Right cardiac atrium (tissue), 5 donors: ENCODE measurements at places on chromosomes 3 and 15. TPM values are rescaled to one million over a fixed set of nuclear protein-coding genes. Genes with fewer than 3 reads are reported as not detected.

DNA sequence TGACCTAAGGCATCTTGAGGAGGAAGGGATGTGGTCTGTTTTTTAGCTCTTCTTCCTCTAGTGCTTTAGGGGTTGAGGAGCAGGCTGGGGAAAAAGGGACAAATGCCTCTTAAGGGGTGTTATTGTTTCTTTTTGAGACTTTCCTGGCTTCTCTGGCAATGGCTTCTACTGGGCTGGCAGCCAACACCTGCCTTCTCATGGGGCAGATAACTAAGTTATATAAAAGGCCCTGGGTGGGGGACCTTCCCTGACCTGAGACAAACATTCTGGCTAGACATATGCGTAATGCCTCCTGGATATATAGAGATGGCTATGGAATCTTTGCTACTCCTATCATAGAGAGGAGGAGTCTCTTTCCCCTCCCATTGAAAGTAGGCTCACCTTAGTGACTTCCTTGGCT, 179.2 kb upstream of the PROK2 start:
- DNase-seq, result no peak

- DNase-seq, result no peak
Observed at GRCh38 chr3:14842277-14842676, 23.5 kb downstream of the FGD5 start.

- DNase-seq, result no peak
Observed at GRCh38 chr3:128767094-128767750, 41.2 kb downstream of the RAB7A start.

- DNase-seq, result peak; percentile 89
Observed at GRCh38 chr3:9036404-9037131, 73.3 kb upstream of the RAD18 start.

DNA sequence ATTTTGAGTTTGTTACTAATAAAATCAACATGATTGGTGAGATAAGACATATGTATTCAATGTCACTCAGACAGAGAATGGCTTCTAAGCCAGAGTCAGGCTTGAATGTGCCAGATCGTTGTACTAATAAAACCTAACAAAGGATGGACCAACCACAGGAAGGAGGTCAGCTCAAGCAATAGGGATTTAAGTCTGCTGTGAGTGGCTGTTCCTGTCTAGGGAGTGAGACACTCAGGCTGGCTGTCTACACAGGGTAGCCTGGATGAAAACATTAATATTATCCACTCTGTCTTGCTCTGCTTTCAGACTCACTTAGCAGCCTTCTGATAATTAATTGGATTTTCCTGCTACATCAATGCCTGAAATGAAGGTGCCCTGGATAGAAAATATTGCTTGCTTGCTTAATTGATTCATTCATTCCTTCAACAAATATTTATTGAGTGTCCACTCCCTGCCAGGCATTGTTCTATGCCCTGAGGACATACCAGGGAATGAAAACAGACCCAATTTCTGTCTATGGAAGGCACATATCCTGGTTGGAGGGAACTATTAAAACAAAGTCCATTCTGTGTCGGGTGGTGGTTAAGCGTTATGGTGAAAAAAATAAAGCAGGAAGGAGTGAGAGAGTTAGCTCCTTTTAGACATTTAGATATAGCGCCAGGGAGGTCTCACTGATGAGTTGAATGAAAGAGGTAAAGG, 239.4 kb downstream of the CHST2 start:
- DNase-seq, result no peak

DNA sequence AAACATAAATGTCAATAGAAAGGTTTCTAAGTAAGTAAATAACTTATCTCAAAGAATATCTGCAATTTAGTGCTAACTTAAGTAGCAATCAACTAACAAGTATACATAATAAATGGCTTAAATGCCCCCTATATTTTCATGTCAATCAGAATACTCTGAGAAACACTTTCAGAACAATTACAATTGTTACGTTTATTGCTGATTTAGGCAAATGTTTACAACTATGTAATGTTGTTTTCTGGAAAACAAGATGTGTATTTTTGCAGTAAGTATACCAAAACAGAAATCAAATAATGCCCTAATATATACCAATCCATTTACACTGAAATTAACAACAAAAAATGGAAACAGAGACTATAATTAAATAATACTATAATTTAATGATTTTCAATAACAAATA, 13.2 kb downstream of the TUBGCP5 start:
- no peak for DNase-seq

DNA sequence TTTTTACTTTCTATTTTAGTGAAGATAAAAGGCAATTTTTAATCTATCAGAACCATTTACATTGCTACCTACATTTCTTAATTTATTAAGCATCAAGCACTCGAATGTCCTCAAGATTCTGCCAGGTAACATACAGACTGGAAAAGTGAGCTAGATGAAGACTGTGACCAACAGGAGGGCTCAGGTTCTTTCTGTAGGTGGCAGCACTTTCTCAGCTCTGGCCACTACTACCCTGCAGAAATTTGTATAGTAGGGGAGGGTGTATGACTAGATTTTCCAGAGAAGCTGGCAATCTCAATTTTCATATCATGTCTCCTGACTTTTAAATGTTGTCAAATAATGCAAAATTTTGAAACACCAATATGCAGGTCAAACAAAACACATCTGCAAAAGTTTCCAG, 165.0 kb upstream of the SUCLG2 start:
- no peak for DNase-seq

- DNase-seq, result no peak
Observed at GRCh38 chr15:70079888-70080287, 17.8 kb downstream of the TLE3 start.

DNA sequence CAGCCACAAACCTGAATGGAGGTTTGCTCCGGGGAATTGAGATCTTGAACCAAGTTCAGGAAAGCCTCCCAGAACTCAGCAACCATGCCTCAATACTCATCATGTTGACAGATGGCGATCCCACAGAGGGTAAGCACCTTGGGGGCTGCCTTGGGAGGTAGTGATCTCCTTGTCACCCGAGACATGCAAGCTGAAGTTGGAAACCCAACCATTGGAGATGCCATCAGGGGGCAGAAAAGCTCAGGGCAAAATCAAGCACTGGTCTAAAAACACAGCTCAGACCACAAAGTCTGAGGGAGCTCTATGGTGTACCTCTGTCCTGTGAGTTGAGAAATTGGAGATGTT, 5.8 kb downstream of the ITIH1 start:
- no peak for DNase-seq

DNA sequence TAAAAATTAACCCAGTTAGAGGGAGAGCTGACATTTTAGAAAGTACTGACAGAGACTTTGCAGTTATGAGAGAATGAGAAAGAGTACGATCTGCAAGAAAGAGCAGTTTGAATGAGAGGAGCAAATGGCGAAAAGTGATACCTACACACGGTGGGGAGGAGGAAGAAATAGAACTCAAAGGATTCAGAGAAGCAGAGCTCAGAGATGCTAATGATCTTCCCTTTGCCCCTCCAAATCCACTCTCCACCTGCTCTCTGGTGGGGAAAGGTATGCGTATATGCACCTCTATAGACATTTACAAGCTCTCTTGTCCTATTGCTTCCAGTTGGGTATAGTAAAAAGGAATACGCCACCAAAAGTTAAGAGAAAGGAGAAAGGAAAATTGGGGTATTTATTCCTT, 123.3 kb upstream of the TTC14 start:
- no peak for DNase-seq

DNA sequence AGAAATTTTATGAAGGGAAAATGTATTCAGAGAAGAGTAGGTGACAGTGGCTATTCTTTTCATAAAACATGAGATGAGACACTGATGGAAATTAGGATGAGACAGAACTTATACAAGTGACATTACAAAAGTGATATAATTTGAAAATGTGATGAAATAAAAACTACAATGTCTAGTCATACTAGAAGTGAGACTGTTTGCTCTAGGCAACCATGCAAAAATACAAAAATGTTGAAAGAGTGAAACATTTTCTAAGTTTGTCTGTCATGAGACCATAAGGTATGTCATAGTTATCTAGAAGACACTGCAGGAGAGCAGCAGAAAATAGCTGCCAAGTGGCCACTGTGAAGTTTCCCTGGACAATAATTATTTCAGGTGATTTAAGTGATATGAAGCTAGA, 459.5 kb downstream of the DIPK2A start:
- DNase-seq, result no peak

DNA sequence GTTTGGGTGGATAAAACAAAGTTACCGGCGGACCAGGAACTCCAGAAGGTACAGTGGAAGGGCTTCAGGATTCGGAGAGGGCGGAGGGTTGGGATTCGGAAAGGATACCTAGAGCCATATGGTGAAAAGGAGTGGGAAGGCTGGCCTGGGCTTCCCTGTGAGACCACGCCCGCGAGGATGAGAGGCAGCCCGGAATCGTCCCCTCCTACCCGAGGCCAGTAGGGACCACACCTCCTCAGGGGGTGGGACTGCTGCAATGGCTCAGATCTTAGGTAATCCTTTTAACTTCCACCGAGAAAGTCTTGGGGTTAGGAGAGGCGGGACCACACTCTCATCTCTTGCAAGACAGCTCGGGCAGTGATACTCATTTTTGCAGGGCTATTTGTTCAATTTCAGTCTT, 511.3 kb downstream of the OCA2 start:
- no peak for DNase-seq

GRCh38 chr3:41477399-41478014, 278.2 kb downstream of the CTNNB1 start:
- no peak for DNase-seq

- DNase-seq, result no peak
Observed at GRCh38 chr3:137222736-137223225, 265.0 kb downstream of the IL20RB start.

DNA sequence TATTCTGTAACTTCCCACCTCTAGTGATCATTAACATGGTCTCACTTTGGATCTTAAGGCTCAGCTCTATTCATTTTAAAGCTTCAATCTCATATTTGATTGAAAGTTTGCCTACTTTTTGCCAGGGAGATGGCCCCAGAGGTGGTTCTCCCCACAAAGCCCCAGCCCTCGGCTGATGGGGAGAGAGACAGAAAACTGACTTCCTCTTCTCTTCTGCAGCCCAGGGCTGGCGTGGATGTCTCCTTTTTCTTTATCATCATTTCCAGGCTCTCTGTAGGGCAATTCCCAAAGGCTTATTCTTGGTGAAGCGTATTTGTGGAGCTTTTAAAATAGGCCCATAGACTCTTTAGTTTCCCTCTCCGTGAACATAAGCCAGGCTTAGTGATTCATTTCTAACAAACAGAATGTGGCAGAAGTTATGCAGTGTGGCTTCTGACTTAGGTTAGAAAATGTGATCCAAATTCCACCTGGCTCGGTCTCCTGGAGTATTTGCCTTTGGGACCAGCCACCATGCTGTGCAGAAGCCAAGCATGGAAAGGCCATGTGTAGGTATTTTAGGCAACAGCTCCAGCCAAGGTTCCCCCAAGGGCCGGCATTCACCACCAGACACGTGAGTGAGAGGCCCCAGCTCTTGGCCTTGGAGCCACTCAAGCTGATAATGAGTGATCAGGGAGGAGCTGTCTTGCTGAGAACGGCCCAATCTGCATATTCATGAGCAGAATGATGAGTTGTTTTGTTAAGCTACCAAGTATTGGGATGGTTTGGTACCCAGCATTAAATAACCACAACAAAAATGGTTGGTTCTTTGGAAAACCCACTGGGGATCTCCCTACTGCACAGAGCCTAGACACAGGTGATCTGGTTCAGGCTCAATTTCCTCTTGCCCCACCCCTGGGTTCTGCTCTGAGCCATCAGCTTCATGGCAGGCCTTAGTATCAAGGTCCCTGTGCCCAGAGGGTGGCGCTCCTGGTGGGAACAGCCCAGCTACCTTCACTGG, 353.2 kb upstream of the PROK2 start:
- DNase-seq, result no peak

DNA sequence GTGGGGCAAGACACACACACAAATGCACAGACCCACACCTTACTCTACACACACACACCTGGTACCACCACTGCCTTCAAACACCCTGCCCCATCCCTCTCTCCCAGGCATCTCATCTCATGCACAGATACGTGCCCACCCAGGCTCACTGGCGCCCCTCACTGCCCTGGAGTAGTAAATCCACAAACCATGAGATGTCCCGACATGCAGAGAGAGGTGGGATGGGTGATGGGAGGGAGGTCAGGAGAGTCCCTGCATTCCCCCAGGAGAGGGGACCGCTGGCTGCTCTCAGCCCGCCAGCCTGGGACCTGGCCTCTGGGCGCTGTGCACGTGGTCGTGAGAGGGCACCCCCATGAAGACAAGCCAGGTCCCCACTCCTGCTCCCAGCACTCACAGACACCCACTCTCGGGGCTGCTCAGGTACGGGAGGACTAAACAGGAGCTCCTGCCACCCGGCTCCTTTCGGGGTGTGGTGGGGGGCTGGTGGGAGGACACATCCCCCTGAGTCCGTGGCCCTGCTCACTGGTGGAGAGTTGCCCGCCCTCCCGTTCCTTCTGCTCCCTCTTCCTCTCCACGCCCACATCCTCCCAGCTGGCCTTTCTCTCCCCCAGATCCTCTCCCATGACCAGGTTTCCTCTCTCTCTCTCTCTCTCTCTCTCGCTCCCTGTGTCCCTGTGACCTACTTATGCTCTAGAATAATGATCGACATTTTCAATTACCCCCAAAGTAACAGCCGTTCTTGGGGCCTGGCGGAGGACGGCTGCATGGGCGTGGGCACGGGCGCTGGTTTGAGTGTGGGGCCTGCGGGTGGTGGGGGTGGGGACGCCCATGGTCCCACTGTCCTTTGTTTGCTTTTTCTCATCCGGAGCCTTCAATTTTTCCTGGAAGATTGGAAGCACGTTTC, 18.9 kb upstream of the CSPG4 start:
- DNase-seq, result peak; percentile 78

DNA sequence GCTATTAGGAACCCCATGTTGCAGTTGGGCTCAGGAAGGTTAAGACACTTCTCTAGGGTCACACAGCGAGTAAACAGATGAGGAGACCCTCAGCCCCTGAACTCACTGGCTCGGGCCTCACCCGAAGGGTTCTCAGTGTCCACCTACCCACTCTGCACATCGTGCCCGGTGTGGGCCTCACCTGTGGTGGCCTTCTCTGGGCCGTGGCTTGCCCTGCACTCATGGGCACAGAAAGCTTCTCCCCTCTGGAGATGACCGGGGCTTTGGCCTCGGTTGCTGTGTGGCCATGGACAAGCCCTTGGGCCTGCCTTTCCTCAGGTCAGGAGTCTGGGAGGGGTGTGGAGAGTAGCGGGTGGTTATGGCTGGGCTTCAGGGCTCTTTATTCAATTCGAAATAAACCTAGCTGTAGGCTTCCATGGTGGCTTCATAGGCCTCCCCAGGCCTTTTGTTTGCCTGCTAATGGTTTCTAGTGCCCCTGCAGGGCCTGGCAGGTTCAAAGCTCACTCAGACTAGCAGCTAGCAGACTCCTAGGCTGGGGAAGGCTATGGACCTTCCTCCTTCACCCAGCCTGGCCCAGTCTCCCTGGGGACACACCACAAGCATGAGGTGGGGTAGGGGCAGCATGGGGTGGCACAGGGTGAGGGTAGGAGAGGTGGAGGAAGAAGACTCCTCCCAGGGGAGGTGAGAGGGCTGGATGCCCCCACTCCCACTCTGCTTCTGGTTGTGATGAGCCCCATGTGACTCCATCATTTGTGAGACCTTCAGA, 103.1 kb downstream of the LINGO1 start:
- DNase-seq, result peak; percentile 47

Gene NPAP1
- total RNA-seq, result 0.03 TPM

Gene RAB6B
- 34.8 TPM for total RNA-seq

Gene ARHGEF3
- total RNA-seq, result 11.4 TPM

Gene RASL12
- total RNA-seq, result 63.2 TPM

Gene RPL39L
- 7.0 TPM for total RNA-seq

Gene KIF23
- total RNA-seq, result 0.62 TPM

Gene NEK4
- 16.4 TPM for total RNA-seq

Gene ENTPD3
- total RNA-seq, result 0.28 TPM
